ENCODE measurements at places on chromosomes 2 and 18.

- DNase-seq: no peak
Measured at GRCh38 chr2:127045792-127046501, 61.0 kb downstream of the BIN1 start.

- DNase-seq: no peak
Measured at GRCh38 chr2:138223319-138223718, 259.0 kb downstream of the HNMT start.

DNA sequence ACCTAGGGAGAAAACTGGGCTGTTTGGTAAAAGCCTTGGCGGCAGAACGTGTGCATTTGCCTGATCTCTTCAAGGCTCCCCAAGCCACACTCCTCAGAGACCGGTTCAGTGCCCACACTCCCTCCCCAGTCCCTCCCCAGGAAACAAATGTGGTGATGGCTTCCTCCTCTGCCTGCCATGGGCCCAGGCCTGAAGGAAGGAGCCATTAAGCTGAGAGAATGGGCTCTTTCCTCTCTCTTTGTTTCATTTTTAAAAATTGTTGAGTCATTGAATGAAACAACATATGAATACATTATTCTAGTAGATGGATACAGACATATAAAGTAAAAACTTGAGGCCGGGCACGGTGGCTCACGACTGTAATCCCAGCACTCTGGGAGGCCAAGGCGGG is 50.6 kb upstream of the YWHAQ start:
- no peak for DNase-seq

GRCh38 chr18:62157843-62158242 is 29.0 kb downstream of the PIGN start:
- DNase-seq: no peak

DNA sequence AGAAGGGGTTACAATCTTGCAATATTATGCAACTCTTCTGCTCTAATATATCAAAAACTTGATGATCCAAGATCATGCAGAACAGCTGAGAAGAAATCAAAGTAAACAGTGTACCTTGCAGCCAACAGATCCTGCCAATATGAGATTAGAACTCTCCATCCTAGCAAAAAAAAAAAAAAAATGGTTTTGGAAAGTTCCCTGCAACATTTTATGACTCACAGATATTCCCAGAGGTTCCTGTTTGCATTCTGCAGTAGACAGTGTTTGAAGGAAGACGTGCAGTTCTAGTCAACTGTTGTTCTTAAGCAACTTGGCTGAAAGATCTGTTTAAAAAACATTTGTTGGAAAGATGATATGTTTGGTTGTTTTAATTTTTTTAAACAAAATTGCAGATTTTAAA is 103.6 kb upstream of the WDR75 start:
- no peak for DNase-seq

- DNase-seq: no peak
Measured at GRCh38 chr2:46955764-46956163, 40.2 kb upstream of the MCFD2 start.

DNA sequence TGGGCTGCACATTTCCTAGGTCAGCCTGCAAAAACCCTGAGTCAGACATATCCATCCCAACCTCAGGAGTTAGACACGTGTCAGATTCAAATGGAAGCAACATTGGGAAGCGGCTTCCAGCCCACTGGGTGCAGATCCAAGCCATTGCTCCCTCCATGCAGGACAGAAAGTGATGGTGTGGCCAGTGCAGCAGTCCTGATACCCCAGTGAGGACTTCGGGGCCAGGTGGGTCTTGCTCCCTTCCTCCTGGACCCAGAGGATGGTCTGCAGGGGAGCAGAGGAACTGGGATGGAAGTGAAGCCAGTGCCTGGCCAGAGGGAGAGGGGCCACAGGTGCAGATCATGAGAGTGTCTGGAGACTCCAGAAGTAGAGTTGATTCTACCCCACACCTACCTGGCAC is 252.0 kb downstream of the FAM210A start:
- no peak for DNase-seq
